ENCODE measurements at places on chromosomes 2 and 18. TPM values are rescaled to one million over a fixed set of nuclear protein-coding genes. Genes with fewer than 3 reads are reported as not detected.

DNA sequence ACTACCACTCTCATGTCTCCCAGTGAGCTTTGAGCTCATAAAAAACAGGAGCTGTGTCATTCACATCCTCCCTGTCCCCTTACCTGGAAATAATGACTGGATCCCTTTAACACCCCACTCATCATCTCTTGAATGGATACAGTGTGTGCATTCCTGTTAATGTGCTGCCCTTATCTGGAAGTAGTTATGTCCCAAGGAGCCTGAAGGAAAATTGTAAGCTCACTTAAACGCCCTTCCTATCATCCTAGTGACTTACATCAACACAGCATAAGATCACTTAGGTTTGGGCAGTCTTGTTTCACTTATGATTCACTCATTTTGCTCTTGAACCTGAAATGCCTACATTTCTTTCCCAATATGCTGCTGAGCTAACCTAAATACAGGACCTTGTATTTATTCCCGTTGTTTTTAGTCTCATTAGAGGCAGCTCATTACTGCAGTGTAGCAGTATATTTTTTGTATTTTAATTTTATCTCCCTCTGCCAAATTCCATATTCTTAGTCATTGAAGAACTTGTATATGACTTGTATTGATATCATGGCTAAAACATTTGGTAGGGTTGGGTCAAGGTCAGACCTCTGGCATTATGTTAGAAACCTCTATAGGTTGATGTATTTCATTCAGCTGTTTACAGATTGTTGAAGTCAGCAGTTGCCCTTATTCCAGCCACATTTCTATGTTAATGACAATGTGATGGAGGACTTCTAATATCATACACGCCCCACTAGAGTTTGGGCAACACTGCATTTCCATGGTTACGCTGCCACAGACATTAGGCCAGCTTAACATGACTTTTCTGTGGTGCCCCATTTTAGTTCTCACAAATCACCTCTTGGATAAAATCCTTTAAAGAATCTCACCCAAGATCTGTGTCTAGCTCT is 72.9 kb downstream of the PKP4 start:
- DNase-seq, result peak; percentile 45

DNA sequence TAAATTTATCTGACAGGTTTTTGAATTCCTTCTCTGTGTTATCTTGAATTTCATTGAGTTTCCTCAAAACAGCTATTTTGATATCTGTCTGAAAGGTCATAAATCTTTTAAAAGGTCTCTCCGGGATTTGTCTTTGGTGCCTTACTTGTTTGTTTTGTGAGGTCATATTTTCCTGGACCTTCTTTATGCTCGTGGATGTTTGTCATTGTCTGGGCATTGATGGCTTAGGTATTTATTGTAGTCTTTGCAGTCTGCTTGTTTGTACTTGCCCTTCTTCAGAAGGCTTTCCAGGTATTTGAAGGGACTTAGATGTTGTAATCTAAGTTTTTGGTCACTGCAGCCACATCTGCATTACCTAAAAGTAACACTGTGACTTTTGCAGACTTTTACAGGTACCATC is 355.2 kb downstream of the PARD3B start:
- DNase-seq, result no peak

DNA sequence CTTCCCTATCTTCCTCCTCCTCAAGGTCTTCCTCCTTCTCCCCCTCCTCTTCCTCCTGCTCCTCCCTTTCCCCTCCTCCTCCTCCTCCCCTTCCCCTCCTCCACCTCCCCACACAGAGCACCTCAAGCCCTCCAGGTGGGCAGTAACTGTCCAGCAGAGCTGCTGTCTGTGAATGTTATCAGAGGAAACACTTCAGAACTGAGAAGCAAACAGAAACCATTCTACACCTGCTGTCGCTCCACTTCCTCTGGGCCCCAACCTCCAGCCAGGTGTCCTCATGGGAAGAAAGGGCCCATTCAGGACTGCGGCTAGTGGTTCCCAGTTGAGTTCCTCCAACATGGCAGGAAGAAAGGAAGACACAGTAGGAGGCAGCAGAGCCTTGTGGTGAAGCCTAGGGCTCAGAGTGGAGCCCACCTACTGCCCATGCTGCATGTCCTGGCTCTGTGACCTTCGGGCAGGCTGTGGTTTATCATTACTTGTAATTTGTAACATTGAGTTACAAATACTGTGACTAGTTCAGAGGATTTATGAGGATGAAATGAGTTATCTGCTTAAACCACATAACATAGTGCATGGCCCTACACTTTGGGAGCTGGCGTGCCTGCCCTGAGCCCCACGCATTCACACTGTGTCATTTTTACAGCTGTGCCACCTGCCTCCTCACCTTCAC is 165.9 kb upstream of the ID2 start:
- DNase-seq, result no peak

DNA sequence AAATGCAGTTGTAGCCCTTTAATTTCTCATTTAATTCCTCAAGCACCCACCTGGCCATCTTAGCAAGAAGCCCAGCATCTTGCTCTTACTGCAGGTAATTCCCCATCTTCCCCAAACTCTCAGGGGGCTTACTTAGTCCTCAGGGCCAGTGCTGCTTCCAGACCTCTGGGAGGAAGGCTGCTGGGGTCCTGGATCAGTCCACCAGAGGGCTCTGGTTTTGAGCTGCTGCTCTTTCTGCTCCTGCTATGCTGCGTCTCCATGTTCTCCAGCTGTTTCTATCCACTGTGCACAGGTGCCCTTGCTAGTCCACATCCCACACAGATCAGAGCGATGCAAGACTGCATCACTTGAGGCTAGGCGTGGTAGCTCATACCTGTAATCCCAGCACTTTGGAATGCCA is 34.5 kb upstream of the TMEM87B start:
- peak; percentile 8 for DNase-seq

- DNase-seq, result peak; percentile 56
These were observed 335 bp downstream of the HES6 start for GRCh38 chr2:238239543-238239862.

- no peak for DNase-seq
These were observed 76.2 kb upstream of the ZNF532 start for GRCh38 chr18:58788470-58788869.

- no peak for DNase-seq
These were observed 865.3 kb downstream of the ERBB4 start for GRCh38 chr2:211673133-211673905.

DNA sequence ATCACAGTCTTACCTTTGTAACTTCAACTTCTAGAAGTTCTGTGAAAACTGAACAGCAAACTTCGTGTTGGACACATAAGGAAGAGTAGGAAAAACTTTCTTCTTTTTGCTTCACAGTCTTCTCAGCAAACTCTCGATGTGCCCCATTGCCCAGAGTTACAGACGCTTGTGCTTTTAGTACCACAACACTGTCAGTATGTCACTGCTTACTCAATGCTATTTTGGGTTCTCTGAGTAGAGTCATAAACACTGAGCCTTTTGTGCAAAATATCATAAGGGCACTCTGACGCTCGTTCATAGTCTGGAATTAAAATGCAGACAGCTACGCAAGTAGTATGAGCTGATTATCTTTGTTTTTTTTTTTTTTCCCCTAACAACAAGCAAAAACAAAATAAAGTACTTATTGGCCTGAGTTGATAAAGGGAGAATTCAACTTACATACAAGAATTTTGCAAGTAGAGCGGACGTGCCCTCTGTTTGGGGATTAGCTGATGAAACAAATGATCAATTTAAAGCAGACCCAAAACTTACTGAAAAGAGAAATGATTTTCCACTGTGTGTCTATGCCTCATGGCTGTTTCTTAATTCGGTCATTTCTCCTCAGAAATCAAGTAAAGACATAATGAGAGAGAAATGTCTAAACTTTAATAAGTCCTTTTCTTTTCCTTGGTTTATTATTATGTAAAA is at the start of gene CDH19:
Gene CDH19 (minus strand): TSS at position 150 of the 687 bp plus-strand sequence. CDS start 31,886 bp downstream, outside the sequence.
- DNase-seq, result no peak

DNA sequence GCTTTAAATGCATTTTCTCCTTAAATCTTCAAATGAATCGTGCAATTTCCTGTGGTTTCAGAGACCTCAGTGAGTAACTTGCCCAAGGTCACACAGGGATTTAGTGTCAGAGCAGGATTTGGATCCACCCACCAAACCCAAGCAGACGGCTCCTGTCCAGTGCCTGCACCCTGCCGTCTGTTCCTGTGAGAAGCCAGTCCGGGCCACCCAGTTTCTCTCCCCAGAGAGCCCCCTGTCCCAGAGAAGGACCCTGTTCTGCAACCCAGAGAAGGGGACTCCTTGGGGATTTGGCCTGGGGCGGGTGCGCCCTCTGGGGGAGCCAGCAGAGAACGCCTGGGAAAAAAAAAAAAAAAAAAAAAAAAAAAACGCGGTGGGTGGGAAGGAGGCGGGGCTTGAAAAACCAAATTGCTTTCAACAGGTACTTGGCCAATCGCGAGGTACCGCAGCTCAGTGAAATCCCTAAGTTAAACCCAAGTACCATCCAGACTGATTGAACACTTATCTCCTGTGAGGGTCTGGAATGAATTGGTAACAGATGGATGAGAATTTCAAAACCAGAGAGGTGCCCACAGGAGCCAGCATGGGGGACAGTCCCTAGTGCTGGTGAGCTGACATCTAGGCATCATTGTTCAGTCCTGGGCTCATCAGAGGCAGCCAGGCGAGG is 30.9 kb upstream of the REEP1 start:
- DNase-seq, result peak; percentile 62

GRCh38 chr18:58038063-58038462 is 6.0 kb upstream of the NEDD4L start:
- no peak for DNase-seq

DNA sequence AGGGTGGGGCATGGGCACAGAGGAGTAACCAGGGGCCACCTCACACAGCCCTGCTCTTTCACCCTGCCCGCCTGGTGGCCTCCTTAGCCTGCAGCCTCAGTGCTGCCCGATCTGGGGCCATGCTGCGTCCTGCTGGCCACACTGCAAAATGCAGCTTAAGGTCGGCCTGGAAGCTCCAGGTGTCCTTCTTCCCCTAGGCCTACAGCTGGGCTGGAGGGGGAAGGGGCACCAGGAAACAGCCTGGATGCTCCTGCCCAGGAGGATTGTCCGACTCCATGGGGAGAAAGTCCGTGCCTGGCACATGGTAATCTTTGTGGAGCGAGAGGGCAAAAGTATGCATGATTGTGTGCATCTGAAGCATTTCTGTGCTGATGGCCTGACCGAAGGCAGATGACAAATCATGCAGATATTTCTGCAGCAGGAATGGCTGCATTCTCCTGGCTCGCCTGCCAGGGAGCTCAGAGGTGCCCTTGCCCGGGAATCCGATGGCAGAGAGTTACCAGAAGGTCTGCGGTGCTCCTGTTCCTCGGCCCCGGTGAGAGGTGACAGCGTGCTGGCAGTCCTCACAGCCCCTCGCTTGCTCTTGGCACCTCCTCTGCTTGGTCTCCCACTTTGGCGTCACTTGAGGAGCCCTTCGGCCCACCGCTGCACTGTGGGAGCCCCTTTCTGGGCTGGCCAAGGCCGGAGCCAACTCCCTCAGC is 12.8 kb upstream of the ALPP start:
- no peak for DNase-seq

DNA sequence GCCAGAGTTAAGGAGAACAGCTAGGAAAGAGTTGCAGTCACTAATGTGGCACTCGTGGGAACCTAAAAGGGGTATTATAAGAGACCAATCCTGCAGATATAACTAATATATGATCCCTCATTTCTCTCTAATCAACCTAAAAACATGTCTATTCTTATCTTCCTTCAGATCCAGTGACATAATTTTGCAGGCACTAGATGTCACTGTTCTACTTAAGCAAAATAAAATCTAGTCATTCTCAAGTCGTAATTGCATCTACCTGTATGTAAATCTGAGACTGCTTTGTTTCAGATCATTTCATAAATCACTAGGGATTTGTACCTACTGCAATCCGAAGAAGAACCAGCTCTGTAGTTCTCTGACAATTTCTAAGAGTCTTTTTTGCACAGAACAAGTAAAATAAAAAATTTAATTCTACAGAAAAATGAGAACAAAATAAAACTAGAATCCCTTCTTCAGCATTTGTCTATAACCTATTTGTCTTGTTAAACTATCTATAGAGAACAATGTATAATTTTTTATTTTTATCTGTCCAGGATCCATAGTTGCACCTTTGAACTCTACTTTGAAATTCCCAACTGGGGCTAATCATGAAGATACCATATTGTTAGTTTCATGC is 56.5 kb upstream of the ERBB4 start:
- DNase-seq, result no peak

GRCh38 chr2:19772981-19773380 is 128.8 kb downstream of the TTC32 start:
- DNase-seq, result no peak

- no peak for DNase-seq
These were observed at the start of gene AFF3 for GRCh38 chr2:100142393-100142792. Gene AFF3 (minus strand): TSS chr2:100142590. CDS start chr2:100104454, 38,136 bp downstream.

GRCh38 chr2:241421330-241421729 is 65.2 kb downstream of the FARP2 start:
- no peak for DNase-seq

- DNase-seq, result no peak
These were observed 1362.7 kb upstream of the CHAC2 start for GRCh38 chr2:52404866-52405265.

DNA sequence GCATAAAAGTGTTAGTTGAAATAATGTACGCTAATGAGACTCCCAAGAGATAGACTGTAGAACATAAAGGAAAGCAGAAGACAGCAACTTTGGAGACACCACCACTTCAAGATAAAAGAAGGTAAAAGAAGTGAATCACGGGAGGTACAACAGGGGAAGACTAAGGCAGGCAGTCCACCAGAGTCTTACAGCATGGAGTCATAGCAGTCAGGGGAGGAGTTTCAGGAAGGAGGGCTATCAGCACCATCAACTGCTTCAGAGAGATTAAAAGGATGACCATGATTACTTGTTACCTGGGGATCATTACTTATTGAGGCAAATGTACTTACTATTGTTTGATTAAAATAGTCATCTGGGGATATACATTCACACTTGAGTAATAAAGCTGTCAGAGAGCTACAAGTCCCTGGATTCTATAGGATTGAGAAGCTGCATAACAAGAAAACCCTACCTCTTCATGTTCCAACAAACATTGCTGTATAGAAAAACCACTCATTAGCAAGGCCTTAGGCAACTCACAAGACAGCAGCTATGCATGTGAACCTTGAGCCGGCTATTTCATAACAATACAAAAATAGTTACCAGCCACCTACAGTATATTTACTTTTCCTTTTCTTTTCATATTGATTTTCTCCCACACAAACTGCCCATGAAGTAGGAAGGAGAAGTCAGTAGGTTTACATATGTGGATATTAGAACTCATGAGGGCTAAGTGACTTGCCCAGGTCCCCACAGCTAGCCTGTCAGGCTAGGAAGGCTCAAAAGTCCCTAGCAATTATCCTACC is 101.7 kb downstream of the PDE11A start:
- no peak for DNase-seq

The ACKR3 gene
- polyA plus RNA-seq, result 5.7 TPM

The IL37 gene
- not detected for polyA plus RNA-seq

The NTSR2 gene
- polyA plus RNA-seq, result not detected

The PLEKHH2 gene
- polyA plus RNA-seq, result 0.31 TPM

The LINC00305 gene
- 0.20 TPM for polyA plus RNA-seq

The POMC gene
- 2.0 TPM for polyA plus RNA-seq

The FEV gene
- not detected for polyA plus RNA-seq

The PRSS56 gene
- polyA plus RNA-seq, result not detected

The FOXD4L1 gene
- 0.09 TPM for polyA plus RNA-seq

The ALPI gene
- polyA plus RNA-seq, result not detected

The KLHL41 gene
- polyA plus RNA-seq, result 12.3 TPM

The UGT1A5 gene
- polyA plus RNA-seq, result not detected

The ASB18 gene
- 0.70 TPM for polyA plus RNA-seq
